ENCODE measurements at places on chromosomes 11 and 22.

- DNase-seq = no peak
Observed at GRCh38 chr11:72828081-72828567, 13.9 kb downstream of the ATG16L2 start.

- no peak for DNase-seq
Observed at GRCh38 chr11:114079511-114080065, 20.1 kb downstream of the ZBTB16 start.

GRCh38 chr11:538431-539051, 1.2 kb downstream of the LRRC56 start:
- no peak for DNase-seq

DNA sequence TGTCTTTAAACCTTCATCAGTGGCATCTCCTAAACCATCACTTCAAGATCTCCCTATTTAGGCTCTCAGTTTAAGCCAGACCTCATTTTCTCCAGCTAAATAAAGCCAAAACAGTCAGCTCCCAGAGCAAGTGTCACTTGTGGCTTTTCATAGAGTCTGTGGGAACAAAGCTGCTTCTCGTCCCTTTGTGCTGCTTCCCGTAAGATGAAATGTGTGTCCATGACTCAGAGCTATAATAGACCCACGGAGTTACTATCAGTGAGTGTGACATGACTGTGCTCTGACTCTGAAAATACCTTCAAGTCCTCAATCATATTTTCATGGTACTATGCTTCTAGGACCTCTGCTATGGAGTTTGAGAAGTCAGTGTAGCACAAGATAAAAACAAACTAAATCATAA, 57.3 kb upstream of the SLN start:
- DNase-seq = no peak

DNA sequence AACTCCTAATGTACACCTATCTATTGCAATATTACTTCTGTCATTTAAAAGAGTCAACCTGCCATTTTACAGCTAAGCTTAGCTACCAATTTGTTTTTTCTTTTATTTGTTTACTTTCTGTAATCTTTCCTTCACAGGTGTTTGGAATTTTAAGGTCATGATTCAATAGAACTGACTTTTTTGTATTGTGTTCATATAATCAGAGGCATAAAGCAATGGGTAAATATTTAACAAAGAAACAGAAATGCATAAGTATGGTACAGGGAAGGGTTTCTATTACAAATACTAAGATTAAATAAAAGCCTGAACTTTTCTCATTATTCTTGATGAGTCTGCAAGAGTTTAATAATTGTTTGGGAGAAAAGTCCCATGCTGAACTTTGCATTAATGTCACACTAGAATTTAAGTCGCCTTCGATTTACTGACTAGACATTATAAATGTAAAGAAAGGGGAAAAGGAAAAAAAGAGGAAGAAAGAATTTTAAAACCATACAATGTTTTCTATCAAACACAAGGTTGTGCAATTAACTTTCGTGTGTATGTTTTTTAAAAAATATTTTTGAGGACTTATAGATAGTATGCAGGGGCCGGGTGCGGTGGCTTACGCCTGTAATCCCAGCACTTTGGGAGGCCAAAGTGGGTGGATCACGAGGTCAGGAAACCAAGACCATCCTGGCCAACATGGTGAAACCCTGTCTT, 35.0 kb upstream of the HIPK3 start:
- no peak for DNase-seq

GRCh38 chr22:44437216-44438055, 60.6 kb downstream of the RTL6 start:
- DNase-seq = no peak

GRCh38 chr11:2857918-2858317, 27.7 kb downstream of the CDKN1C start:
- DNase-seq = no peak

DNA sequence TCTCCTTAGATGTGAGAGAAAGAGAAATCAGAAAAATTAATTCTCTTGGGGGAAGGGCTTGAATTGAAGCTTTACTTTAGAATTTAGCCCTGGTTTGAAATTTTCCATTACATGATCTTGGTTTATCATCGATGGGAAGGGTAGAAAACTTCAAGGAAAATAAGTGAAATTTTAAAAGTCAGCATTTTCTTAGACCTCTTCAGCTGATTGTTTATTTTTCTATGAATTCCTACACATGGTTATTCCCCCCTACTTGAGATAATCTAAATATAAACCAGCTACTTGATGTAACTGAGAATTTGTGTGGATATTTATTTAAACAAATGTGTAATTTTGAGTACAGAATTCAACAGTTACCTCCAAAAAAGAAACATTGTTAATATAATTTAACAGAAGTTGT, 10.9 kb downstream of the PIH1D2 start:
- no peak for DNase-seq

Measured in cortex of kidney (tissue), 1 donor.